ENCODE measurements at places on chromosomes 2 and 18.
A peak's percentile ranks its signal among the peaks of the same experiment; 100 is the strongest.

DNA sequence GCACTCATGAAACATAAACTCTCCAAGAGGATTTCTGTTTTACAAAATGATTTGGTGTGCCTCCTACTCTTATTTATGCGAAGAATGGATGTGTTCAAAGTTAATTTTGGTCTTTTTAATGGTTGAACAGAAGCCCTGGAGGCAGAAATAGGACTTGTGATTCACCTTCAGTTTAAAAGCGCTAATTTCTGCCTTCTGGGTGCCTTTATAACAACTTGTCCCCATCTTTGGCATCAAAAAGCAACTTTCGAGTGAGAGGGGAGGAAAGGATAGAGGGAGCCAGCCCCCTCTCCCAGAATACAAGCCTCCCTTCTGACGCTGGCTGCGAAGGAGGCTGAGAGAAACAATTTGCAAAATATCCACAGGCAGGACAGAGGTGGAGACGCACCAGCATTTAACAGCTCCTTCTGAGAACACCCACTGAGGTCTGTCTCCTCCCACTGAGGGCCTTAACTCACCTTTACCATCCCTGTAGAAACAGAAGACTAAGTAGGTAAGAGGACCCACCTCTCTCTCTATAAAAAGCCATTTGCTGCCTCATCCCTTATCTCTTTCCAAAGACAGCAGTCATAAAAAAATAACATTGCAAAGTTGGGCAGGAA is 24.3 kb upstream of the BCL11A start:
- DNase-seq = no peak

DNA sequence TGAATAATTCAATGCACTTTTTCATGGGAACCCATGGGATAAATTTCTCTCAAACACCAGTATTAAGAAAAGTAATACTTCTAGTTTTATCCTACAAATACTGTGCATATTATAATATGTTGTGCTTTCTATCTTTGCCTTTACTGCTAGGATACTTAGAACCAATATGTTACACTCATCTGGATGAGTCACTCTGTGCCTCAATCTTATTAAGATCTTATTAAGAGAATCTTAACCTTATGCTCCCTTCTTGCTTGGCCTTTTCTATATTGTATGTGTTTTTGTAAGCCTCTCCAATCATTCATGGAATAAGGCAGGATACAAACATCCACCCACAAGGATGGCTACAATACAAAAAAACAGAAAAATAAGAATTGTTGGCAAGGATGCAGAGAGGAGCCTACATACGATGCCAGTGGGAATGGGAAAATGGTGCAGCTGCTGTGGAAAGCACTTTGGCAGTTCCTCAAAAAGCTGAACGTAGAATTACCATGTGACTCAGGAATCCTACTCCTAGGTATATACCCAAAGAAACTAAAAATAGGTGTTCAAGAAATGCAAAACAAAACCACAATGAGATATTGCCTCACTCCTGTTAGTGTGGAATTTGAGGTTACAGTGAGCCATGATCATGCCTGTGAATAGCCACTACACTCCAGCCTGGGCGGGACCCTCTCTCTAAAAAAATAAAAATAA is 10.7 kb upstream of the TWSG1 start:
- no peak for DNase-seq

DNA sequence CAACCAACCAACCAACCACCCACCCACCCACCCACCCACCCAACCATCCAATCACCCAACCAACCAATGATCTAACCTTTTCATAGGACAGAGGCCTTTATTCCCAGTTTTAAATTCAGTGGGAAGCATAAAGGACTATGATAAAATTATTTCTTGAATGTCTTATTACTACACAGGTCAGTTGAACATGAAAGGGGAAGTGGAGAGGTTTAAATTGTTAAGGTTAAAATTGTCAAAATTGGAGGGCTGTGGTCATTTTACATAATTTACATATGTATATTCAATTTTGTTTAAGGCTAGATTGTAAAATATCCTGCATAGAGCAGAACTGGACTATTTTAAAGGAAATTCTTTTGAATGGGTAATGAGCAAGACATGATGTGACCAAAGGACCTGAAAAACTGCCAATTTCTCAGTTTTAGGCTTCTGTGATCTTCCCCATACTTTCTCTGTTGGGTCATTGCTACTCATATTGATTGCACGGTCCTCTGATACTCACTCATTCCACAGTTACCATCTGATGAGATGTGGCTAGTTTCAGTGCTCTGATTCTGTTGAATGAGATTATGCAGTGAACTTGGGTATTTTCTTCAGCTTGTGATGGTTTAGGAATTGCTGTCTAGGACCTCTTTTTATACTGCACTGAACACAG is 127.4 kb downstream of the PLCL1 start:
- no peak for DNase-seq

- DNase-seq = no peak
Measured at GRCh38 chr18:64202863-64203262, 54.0 kb upstream of the LINC00305 start.

DNA sequence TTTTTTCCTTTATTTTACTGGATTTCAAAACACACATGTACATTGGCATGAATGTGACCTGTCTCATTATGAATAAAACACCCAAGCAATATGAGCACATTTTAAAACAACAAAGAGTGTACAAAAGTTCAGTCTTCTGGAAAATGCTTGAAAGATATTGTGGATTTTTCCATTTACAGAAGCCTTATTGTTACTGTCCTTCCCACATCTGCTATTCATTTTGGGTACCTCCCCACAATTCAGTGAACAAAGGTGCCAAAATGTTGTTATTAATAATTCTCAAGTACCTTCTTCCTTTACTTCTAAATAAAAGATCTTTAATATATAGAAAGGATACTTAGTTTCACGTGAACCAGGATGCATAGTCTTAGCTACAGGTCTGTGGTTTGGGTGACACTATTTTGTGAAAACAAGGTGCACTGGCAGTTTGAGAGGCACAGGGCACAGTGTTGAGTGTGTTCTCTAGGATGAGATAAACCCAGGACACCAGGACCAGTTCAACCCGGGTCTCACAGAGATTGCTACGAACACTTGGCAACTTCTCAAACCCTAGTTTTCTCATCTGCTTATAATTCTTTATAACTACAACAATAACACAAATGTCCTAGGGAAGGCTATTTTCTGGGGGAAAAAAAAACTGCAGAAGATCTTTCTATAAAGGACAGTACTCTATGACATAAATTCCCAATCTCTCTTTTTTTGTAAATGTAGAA is 84.5 kb upstream of the GALNT5 start:
- no peak for DNase-seq

- no peak for DNase-seq
Measured at GRCh38 chr2:216015722-216016464, 2.5 kb upstream of the MREG start.

- no peak for DNase-seq
Measured at GRCh38 chr2:127379712-127380355, 7.9 kb downstream of the MAP3K2 start.

DNA sequence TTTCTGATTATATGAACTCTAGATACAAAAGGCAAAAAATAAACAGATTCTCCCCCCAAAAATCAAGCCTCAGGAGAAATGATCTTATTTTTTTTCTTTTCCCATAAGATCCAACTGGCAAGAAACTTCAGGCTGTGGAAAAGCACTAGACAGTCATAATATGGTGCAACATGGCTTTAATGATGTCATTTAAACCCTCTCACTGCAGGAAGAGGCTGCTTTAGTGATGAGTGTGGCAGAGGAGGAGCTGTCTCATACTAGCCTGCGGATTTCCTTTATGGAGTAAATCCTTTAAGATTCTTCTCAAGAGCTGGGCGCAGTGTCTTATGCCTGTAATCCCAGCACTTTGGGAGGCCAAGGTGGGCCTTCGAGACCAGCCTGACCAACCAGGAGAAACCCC is 83.3 kb upstream of the CD28 start:
- DNase-seq = no peak

DNA sequence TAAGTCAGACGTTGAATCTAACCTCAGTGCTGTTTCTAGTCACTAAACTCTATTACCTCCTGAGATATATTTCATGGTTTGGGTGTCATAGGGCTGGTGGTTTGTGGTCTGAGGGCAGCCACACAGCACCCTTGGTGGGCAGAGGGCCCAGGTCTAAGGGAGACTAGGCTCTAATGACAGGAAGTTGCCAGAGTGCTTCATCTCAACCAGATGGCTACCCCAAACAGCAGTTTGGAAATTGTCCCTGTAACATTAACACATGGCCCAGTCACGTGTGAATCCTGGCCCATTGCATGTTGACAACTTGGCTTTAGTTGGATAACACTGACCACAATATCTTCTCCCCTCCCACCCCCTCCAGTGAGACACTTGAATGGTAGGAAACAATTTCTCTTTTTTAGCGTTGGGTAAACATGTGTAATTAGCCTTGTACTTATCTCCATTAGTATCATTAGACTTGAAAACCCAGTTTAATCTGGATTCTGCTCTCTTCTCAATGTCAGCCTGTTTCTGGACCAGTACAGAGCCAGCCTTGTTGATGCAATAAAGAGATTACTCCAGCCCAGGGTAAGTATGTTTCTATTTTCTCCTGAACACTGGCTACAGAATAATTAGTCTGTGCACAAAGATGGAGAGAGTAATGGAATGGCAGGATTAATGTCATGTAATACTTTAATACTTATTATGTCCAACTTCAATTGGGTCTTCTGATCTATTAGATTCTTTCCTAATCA is 187.8 kb upstream of the SIX3 start:
- no peak for DNase-seq

DNA sequence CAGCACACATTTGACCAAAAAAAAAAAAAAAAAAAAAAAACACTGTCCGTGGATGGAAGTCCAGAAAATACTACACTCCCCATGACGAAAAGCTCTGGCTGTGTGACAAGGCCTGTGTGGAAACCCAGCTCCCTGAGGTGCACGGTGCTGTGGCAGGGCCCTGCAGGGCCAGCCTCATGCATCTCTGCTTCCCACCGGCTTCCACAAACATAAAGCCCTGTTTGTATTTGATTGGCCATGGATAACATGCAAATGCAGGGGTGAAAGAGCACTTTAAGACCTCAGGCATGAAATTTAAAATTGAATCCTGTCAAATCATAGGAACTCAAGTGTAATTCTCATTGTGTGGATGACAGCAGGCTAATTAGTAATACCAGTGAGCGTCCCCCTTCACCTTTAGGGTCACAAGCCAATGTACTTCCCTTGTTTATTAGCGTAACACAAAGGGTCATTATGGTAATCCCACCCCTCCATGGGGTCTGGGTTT is 757.2 kb downstream of the GALR1 start:
- DNase-seq = no peak

GRCh38 chr2:4780679-4781078 is 911.5 kb upstream of the SOX11 start:
- DNase-seq = no peak

DNA sequence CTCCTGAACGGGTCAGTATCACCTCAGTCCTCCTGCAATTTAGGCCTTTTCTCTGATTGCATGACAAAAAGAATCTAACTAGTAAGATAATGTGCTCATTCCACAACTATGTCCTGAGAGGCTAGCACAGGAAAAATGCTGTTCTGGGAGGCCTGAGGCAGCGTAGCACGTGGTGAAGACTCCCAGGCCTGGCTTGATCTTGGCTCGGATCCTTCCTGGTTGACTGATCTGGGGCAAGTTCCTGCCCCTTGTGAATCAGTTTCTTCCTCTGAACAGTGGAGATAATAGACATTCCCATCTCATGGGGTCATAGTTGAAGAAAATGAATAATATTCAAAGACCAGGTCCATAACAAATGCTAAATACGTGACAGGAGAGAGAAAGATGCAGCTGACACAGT is 12.3 kb downstream of the FBLN7 start:
- DNase-seq = peak; percentile 74

GRCh38 chr2:196961889-196962288 is 35.4 kb upstream of the PGAP1 start:
- no peak for DNase-seq

DNA sequence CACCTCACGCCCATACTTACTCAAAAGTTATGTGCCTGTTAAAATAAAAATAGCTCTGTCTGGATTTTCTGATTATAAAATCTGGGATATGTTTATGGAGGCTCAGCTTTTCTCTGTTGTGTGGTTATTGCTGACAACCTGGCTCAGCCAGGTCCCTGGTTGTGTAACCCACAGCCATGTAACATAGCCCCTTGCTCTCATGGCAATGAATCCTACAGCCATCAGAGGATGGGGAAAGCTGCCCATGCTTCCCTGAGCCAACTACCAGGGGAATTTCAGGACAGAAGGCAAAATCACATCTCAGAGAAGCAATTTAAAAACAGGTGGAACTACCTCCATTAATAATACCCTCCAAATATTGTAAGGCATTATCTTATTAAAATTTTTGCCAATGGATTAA is 29.7 kb downstream of the ST8SIA5 start:
- peak; percentile 11 for DNase-seq

GRCh38 chr2:119283873-119284331 is 60.3 kb downstream of the STEAP3 start:
- no peak for DNase-seq

- no peak for DNase-seq
Measured at GRCh38 chr2:768451-768850, 91.2 kb upstream of the TMEM18 start.

DNA sequence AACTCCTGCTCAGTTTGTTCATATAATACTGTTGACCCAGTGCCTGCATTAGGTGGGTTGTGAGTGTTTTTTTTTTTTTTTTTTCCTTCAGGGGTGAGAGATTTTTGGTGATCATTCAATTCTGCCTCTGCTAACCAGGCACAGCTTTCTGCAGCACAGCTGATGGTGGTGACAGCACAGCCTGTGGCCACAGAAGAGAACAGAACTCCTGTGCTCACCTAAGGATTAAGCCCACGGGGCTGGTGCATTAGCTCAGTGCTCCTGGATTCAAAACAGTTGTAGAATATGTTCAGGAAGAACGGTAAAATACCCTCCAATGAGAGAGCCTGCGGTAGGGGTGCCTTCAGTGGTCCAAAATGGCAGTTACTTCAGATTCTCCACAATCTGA is 42.0 kb downstream of the PKP4 start:
- no peak for DNase-seq

DNA sequence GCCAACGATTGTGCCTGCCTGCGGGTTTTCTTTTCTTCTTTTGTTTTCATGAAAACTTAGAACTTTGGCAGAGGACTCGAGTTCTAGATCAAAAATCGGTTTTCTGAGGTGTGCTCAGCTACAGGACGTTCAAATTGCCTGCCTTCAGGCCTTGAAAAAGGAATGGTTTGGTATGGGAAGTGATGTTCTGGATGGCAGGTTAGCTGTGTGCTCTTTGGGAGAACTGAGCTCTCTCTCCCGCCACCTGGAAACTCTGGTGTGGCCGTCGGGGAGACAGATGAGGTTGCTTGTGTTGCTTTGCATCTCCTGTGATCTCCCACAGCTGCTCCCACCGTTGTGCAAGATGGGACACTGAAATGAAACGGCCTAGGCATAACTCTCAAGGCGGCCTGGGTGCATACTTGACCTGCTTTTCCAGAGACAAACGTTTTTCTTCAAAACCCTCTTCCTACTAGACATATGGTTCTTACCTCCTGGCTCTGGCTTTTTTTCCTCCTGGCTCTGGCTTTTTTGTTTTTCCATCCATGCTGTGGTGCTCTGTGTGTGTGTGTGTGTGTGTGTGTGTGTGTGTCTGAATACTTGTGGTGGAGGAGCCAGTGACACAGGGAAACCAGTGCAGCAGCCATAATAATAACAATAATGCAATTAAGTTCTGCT is 2.0 kb downstream of the FMNL2 start:
- no peak for DNase-seq
